ENCODE measurements at places on chromosomes 11 and 22.

DNA sequence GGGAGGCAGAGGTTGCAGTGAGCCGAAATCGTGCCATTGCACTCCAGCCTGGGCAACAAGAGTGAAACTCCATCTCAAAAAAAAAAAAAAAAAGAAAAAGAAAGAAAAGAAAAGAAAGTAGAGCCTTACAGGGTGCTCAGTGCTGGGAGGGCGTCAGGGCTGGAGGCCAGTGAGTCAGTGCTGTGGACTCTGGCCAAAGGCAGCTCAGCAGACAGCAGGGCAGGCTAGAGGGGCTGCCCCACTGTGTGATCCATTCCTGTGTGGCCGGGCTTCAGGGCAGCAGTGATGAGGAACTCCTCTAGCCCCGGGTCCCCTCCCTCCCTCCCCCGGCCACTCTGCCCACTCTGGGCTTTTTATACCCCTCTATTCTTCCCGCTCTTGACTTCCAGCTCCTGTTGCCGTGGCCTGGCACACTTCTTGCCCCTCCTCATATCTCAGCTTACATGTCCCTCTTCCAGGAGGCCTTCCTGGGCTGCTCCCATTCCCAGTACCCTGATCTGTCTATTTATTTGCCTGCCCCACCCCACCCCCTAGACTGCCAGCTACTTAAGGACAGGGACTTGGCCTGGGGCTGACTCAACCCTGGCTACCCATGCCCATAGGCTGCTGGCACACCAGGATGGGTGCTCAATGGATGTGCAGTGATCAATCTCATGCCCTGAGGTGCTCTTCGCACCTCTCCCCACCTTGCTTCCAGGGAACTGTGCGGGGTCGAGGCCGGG, 10.1 kb downstream of the SYT12 start:
- DNase-seq: no peak

DNA sequence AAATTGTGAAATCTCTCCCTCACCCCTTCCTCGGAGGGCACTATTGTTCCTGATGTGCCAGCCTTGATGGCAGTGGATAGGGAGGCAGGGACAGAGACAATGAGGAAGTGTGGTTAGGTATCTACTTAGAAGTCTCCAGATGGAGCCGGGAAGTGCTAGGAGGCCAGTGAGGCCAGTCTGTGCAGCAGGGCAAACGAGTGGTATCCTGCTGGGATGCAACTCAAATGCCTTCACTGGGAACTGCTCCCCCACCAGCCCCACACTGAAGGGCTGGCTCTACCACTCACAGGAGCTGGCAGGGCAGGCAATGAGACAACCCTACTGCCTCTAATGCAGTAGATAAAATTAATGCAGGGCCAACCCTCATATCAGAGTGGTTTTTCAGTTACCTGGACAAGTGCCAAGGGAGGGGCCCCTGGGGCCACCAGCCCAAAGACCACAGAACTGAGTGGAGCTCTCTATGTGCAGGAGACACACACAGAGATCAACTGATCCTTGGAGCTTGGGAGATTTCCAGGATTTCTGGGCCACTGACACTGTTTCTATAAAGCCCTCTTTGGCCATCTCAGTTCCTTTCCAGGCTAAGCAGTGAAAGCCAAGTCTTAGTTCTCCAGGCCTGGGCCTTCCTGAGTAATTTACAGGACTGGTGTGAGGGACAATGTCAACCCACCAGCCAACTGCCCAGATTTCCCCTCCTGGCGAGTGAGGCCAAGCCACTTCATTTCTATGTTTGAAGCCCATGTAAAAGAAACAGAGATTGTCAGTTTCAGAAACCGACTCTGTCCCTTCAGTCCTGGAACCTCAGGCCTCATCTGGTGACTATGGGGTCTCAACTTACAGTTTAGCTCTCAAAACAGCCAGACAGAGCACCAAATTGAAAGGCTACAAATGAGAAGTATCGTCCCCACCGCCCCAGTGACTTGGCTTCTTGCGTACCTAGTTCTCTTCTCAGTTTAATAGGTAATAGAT, 4.1 kb downstream of the MIF start:
- no peak for DNase-seq

DNA sequence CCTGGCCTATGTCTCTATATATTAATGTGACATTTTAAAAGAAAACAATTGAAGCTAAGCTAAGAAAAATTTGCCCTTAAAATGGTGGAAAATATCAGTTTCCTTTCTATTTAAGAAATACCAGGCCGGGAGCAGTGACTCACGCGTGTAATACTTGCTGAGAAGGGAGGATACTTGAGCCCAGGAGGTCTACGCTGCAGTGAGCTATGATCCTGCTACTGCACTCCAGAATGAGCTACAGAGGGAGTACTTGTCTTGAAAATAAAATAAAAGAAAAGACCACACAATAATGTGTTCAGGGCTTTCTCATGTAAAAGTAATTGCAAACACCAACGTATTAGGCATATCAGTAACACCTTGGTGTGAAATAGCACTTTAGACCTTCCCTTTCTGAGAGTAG, 1.4 kb upstream of the PRSS23 start:
- DNase-seq: no peak

- no peak for DNase-seq
Measured at GRCh38 chr11:15180212-15180792, 65.6 kb downstream of the INSC start.

DNA sequence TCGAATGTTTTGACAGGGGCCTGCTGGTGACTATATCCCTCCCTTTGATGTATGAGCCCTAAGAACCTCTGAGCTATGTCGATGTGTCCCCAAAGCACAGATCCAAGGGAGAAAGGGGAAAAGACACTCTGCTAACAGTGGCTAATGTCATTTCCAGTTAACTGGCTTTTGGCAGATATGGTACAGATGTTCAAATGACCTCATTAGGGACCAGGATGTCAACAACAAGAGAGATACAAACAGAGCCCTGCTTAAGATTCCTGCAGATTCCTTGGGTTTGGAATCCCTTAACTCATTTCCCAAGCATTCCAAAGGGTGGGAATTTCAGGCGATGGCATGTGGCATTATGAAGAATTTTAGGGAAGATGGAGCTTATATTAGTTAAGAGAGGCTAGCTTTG, 517.3 kb downstream of the SOX6 start:
- DNase-seq: no peak

DNA sequence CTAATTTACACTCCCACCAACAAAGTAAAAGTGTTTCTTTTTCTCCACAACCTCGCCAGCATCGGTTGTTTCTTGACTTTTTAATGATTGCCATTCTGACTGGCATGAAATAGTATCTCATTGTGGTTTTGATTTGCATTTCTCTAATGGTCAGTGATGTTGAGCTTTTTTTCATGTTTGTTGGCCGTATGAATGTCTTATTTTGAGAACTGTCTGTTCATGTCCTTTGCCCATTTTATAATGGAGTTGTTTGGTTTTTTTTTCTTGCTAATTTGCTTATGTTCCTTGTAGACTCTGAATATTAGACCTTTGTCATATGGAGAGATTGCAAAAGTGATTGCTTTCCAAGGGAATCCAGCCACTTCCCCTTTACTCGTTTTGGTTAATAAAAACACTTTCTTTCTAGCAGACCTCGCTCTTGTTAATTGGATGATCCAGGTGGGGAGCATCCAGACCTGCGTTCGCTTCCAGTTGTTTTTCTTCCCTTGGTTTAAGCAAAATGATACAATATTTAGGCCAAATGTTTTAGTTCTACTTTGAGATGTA, 17.1 kb upstream of the APOL4 start:
- DNase-seq: no peak

DNA sequence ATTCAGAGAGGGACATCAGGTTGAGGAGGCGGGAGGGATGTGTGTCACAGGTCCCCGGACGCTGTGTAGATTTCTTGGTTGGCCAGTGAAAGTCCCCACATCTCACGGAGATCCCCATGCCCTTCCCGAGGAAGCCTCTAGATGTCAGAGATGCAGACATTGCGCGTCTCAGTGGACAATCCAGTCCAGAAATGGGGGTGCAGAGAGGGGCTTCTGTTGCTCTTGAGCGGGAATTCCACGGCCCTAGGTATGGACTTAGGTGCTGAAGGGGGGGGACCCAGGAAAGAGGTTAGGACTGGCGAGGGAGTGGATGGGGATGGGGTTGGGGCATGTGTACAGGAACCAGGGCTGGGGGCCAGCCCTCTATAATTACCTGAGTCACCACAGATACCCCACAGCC, 7.0 kb downstream of the THY1 start:
- DNase-seq: no peak

GRCh38 chr11:15307619-15308024, 192.9 kb downstream of the INSC start:
- peak; percentile 98 for DNase-seq

DNA sequence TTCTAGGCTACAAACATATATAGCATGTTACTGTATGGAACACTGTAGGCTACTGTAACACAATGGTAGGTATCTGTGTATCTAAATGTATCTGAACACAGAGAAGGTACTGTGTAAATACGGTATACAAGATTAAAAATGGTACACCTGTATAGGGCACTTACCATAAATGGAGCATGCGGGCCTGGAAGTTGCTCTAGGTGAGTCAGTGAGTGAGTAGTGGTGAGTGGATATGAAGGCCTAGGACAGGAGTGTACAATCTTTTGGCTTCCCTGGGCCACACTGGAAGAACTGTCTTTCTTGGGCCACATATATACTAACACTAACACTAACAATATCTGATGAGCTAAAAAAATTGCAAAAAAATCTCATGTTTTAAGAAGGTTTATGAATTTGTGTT, 21.4 kb downstream of the RNF141 start:
- no peak for DNase-seq

DNA sequence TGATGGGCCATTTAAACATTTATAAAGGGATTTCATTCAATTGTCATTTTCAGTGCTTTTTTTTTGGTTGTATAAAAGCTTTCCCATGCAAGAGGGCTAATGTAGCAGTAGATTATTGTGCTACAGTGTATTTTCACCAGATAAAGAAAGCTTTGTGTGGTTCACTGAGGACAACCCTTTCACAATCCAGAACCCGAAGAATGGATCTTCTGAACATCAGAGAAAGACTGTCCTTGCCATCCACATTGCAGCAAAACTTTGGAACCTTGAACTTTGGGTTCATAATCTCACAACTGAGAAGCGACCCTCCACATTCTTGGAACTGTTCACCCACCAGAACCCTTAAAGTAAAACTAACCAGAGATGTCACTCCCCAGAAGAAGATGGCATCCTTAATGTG, 9.3 kb downstream of the APOBEC3H start:
- no peak for DNase-seq

GRCh38 chr11:125345421-125346178, 150.5 kb downstream of the FEZ1 start:
- no peak for DNase-seq

- no peak for DNase-seq
Measured at GRCh38 chr11:86623041-86623621, 49.3 kb downstream of the ME3 start.

GRCh38 chr11:2267851-2268728, 2.3 kb downstream of the ASCL2 start:
- no peak for DNase-seq

GRCh38 chr22:49807780-49808708, 19.6 kb downstream of the BRD1 start:
- DNase-seq: no peak

DNA sequence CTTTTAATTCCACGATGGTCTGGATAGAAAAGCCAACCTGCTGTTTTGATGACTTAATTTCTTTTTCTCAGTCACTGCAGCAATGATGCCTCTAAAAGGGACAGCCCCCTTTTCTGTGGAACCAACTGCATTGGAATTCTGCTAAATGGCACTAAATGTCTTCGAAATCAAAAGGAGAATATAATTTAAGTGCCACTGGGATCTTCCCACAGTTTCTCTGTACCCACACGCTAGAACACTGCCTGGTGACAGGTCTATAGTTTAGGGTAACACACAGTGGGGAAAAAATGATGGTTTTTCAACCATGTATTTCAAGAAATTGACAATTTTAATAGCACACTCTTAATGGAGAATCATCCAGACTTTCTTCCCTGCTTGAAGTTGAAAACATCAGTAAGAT, 182.3 kb downstream of the OPCML start:
- DNase-seq: no peak

- DNase-seq: no peak
Measured at GRCh38 chr11:44915621-44916020, 35.1 kb downstream of the TP53I11 start.

DNA sequence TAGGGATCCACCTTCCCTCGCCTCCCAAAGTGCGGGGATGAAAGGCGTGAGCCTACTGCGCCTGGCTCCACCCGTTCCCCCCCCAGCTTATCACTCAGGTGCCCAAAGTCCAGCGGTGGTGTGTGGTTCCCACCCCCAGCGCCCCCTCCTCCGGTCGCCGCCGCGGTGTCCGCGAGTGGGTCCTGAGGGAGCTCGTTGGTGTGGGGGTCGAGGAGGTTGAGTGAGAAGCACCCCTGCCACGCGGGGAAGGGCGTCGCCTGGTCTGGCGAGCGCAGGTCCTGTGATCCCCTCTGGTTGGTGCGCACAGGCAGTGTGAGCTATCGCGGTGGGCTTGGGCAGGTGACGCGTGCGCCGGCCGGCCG, 3900.6 kb upstream of the OR11H1 start:
- no peak for DNase-seq

DNA sequence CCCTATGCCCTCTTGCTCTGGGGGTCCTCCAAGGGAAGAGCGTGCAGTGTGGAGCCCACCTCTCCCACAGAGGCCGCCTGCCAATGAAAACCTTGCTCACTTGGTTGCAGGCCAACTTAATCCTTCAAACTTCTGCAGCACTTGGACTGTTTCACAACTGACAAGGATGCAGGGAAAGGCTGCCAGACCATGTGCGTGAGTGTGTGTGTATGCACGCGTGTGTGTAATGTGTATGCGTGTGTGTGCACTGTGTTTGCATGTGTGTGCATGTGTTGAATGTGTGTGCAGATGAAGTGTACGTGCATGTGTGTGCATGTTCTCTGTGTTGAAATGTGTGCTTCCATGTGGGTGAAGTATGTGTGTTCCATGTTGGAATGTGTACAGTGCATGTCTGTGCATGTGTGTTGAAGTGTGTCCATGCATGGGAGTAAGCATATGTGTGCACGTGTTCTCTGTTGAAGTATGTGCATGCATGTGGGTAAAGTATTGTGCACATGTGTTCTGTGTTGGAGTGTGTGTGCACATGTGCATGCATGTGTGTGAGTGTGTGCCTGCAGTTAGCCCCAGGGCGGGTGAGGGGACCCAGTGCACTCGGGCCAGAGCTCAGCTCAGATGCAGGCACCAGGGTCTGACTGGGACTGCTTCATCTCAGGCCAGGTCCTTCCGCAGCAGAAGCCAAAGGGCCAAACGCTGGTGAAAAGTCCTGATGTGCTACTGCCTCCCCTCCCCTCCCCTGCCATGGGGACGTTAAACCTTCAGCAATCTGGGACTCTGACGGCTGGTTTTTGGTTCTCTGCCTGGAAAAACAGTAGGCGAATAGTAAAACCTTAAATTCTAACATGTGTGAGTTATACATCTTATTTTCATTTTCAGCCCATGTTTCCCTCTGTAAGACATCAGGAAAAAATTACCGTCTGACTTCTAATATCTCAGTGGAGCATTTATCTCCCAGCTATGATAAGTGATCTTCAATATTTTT, 72.0 kb downstream of the FLI1 start:
- no peak for DNase-seq

GRCh38 chr11:11512929-11513328, 108.9 kb downstream of the GALNT18 start:
- no peak for DNase-seq
